ENCODE measurements at places on chromosomes 6 and 20.
A peak's percentile ranks its signal among the peaks of the same experiment; 100 is the strongest.

GRCh38 chr6:15090145-15090579 lies 155.7 kb upstream of the JARID2 start:
- no peak for DNase-seq

GRCh38 chr6:134938896-134939295 lies 11.0 kb downstream of the ALDH8A1 start:
- DNase-seq, result no peak

GRCh38 chr6:157079277-157079676 lies 244.0 kb downstream of the TMEM242 start:
- no peak for DNase-seq

- DNase-seq, result no peak
These were observed 133.0 kb downstream of the SULF2 start for GRCh38 chr20:47652301-47652700.

DNA sequence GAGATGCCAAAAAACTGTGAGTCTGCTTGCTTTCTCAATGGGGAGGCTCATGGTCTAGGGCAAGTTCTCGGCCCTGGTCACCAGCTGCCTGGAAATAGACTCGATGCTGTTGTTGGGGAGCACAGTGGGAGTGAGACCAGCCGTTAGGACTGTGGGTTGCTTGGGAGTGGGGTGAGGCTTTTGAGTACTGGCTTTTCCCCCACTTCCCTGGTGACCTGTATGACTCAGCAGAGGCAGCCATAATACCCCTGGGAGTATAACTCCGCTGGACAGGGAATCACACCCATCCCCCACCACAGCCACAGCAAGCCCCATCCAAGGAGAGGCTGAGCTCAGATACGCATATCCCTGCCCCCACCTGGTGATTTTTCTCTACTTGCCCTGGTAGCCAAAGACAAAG lies 48.9 kb upstream of the OGFRL1 start:
- no peak for DNase-seq

DNA sequence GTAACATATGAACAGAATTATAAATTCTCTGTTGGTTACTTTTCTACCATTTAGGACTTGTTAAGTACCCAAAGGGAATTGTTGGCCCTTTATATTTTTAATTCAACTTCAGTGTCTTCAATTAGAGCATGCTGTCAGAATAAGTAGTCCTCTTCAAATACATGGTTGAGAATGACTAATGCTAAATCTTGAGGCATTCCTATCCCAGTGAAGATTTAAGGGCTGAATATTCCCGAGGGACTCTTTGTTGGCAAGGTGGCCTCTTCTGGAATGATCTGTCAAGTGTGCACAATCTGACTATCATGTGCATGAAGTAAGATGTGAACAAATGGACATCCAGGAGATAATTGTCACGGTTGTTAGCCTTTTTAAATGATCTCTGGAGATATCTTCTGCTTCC lies 421.7 kb downstream of the BMP2 start:
- no peak for DNase-seq

DNA sequence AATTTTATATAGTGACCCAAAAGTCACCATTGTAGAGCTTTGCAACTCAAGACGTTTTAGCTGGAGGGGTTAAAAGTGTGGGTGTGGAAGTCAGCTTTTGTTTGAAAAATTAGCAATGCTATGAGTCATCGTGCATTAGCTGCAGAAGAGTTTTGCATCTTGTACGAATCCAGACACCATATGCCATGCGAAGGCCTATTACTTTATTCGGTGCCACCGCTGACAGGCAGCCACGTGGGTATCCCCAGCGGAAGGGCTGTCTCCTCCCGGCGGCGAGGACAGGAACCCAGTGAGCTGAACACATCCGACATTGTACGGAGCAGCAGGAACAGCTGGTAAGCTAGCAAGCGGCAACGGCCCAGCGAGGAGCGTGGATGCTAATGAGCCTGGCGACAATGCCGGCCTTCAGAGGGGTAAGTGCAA lies 84.4 kb downstream of the INSM1 start:
- DNase-seq, result peak; percentile 19

GRCh38 chr6:105487040-105487790 lies 84.3 kb upstream of the PREP start:
- no peak for DNase-seq

DNA sequence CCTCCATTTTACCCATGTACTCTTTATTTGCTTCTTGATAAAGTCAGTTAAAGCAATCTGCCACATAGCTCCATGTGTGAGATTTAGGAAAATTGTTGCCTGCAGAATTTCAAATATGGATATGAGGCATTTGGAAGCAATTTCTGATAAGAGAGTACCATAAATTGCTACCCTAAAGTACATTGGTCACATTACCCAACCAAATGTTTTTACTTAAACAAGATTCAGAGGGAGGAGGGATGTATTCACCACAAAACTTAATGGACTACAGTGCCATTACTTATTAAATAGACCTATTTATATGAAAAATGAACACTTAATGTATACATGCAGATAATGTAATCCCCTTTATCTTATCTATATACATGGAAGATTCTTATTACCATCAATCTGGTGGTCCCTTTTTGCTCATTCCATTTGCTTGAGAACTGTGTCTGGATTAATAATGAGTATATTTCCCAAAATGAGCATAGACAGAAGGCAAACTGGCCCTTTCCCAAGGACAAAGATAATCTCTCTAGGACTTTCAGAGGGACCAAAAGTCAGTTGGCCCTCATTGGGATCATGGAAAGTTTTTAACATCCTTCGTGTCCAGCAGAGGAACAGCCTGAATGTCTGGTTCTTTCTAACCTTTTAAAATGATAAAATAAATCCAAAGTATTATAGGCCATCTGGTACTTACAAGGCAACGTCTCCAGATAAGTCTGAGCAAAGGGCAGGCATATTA lies 526.4 kb downstream of the CBLN4 start:
- DNase-seq, result no peak

DNA sequence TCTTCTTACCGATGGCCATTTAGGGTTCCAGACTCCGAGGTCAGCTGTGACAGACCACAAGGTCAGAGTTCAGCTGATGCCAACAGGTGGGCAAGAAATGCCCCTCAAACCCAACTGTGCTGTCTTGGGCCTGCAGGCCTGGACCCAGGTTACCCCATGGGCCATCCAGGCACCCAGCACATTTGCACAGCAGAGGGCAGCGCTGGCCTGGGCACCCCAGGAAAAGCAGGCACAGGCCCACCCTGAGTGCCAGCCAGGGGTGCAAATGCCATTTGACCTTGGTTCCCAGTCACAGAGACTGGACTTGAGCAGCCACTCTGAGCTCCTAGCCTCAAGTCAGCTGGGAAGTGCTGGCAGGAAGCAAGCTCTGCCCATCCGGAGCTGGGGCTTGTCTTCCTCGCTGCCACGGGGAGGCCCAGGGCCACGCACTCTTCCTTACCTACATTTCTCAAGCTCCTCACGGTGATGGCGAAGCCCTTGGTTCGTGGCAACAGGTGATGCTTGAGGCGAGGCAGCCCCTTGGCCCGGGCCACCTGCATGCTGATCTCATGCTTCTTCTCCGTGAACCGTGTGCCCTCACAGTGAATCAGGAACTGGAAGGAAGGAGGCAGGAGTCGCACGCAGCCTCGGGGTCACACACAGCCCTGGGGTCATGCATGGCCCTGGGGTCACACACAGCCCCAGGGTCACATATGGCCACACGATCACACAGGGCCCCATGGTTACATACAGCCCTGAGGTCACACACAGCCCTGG lies 120.8 kb downstream of the AGPAT4 start:
- no peak for DNase-seq

All from H54 (cell line).